Stimulated activated CD8-positive, alpha-beta memory T cell treated with anti-CD3 and anti-CD28 coated beads, Interleukin-7, amount 100 ng/mL, for 4 hours (primary cell): ENCODE measurements at places on chromosomes 1 and 21.

DNA sequence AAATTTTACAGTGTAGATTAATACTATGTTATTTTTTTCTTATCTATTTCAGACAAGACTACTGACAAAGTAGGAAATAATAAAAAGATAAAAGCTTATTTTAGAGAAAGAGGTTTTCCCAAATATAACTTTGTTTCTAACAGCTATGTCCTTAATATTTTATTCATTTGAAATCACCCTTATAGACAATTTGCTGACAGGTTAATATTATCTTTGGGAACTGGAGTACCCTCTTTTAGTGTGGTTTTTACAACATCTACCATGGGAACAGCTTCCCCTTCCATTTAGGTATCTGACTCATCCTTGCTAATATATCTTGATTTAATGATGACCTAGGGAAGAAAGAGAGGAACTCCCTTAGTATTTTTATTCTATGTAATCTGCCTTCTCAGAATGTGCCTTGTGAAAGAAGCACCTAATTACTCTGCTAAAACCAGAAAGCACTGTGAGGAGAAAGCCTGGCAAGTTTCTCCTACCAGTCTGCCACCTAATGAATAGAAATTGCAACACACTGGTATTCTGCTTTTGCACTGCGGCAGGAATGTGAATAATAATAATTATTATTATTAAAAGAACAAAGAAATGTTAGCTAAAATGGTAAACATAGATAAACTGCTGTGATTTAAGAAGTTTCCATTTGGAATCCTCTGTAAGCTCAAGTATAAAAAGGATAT lies 192.8 kb downstream of the PDE4B start:
- no peak for DNase-seq

GRCh38 chr1:55767171-55767570 lies 552.0 kb upstream of the USP24 start:
- no peak for DNase-seq

DNA sequence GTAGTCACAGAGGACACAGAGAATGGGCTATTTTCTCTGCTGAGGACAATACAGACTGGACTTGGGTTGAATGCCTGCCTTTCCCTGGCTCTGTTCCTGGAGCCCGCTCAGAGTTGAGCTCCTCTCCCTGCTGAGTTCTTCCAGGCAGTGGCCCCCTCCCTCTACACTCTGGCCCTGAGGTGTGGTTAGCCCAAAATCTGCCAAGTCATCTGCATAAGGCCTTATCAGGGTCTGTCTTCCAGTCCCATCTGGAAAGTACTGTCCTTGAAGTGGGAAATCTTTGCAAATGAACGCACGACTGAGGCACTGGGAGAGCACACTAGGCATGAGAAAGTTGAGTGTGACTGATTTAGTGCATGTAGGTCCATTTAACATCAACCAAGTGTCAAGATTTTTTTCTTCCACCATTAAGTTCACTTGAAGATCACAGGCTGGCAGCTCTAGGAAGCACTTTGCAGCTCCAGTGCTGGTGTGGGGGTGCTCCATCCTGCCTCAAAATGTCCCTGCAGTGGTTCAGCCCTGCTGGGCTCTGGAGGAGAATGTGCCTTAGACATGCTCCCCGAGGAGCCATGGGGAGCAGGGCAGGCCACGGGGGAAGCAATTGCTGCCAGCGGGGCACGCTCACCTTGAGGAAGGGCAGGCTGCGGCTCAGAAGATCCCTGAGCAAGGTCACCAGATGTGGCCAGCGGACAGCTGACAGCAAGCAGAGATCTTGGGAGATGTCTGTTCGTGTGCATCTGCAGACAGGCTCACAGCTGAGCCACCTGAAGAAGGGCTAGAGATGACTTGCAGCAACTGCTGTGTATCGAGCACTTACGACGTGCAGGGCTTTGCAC lies 41.5 kb downstream of the IER5 start:
- DNase-seq = no peak

GRCh38 chr1:50877641-50878040 lies 82.4 kb downstream of the FAF1 start:
- no peak for DNase-seq

- DNase-seq = no peak
These were observed 7.1 kb upstream of the ZNF697 start for GRCh38 chr1:119655154-119655553.

DNA sequence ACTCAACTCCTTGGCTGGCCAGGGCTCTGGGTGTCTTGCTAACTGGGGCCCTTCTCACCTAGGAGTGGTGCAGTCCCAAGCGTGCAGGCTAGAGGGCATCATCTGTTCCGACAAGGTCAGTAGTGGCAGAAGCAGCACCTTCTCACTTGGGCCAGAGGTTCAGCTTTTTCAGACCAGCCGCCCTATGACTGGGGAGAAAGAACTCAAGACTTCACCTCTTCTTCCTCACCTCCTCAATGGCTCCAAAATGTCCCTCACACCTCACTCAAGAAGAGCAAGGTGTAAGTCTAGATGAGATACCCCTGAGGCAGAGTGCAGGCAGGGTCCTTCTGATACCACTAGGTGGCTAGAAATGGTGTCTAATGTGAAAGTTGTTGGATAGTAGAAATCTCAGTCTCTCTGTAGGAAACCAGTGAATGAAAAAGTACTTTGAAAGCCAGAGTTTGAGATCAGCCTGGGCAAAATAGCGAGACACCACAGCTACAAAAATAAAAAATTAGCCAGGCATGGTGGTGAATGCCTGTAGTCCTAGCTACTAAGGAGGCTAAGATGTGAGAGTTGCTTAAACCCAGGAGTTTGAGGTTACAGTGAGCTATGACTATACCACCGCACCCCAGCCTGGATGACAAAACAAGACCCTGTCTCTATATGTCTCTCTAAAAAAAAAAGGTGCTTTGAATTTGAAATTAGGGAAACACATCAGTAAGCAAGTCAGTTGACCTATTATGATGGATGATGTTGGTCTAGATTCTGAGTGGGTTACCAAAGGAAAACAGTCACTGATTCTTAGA lies 8.6 kb upstream of the IL20 start:
- no peak for DNase-seq

DNA sequence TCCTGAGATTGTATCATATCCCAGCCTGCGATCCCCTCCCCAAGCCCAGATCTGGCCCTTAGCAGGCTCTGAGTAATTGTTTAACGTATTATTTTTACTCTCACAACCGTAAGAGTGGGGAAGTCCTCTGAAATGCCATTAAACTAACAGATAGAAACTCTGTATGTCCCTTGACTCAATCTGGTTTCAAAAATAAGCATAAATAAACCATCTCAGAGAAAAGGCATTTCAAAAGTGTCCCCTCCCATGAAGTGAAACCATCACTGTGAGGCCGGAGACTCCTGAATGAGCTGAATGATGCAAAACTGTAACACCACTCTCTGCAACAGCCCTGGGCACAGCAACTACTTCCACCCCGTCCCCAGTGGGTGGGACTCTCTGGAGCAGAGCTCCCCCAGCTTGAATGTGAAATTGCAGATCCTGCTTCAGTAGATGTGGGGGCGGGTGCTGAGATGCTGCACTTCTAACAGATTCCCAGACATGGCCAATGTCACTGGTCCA lies 104.1 kb downstream of the SYF2 start:
- DNase-seq = no peak

- DNase-seq = no peak
These were observed 16.4 kb upstream of the CPLANE2 start for GRCh38 chr1:16253332-16253922.

DNA sequence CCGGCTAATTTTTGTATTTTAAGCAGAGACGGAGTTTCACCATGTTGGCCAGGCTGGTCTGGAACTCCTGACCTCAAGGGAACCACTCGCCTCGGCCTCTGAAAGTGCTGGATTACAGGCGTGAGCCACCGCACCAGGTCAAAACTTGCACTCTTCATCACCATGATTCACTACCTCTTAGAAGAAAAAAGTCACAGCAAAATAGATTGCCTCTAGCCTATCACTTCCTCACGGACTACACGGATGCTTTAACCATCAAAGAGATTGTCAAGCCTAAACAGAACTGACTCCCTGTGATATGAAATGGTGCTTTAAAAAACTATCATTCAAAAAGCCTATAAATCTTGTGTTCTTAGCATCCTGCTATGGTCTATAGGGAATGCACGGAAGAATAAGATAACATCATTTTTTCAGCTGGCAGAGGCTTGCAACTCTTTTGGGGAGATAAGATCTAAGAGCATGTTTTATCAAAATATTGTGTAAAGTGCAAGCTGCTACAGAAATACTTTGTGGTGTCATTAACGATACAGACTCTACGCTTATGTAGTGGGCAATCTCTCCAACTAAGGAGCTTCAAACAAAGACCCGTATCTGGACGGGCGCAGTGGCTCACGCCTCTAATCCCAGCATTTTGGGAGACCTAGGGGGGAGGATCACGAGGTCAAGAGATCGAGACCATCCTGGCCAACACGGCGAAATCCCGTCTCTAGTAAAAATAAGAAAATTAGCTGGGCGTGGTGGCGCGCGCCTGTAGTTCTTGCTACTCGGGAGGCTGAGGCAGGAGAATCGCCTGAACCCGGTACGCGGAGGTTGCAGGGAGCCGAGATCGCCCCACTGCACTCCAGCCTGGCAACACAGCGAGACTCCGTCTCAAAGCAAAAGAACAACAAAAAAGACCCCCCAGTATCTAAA lies 966 bp downstream of the TFB2M start:
- DNase-seq = no peak

- no peak for DNase-seq
These were observed 745.6 kb upstream of the CXADR start for GRCh38 chr21:16767201-16767600.

- DNase-seq = no peak
These were observed 34.6 kb downstream of the NR5A2 start for GRCh38 chr1:200062143-200062542.

GRCh38 chr1:186139701-186140100 lies 235.4 kb downstream of the TPR start:
- no peak for DNase-seq

GRCh38 chr1:173253046-173253445 lies 45.9 kb upstream of the TNFSF4 start:
- DNase-seq = no peak

GRCh38 chr1:244444854-244445253 lies 6.9 kb downstream of the ADSS2 start:
- no peak for DNase-seq

- no peak for DNase-seq
These were observed 14.4 kb downstream of the STUM start for GRCh38 chr1:226562989-226563388.

DNA sequence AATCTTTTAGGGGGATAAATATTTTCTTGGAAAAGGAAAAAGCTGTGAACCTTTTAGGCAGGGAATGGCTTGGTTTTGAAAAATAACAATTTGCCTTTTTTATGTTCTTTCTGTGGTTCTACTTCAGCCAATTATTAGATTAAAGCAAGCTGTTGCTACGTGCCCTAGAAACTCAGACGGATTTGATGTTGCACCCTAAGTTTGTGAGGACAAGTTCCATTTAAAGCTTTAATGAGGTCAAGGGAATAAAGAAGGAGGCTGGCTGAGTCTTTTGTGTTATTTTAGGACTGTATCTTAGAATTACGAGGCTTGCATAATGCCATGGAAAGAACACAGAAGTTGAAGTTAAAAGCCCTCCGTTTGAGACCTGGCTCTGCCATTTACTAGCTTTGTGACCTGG lies 216.9 kb downstream of the NUF2 start:
- DNase-seq = no peak

DNA sequence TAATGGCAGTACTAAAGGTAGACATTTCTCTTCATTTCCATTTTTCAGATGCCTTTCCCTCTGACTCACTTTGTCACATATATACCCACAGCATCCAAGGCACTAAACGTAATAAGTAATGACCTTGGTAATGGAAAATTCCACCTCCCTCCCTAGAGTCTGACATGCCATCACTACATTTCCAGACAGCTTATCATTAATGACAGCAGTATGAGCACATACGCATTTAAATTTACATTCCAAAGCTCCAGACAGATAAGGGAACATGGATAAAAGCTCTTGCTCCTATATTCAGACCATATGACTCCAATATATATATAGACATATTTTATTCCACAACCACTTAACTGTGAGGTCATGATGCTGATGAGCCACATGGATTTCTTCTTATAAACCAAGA lies 191.7 kb upstream of the GORAB start:
- DNase-seq = no peak

- DNase-seq = no peak
These were observed 61.9 kb downstream of the SYF2 start for GRCh38 chr1:25170439-25170838.

GRCh38 chr21:28266061-28266460 lies 726.6 kb downstream of the LTN1 start:
- no peak for DNase-seq

GRCh38 chr1:39829791-39830533 lies 41.3 kb upstream of the BMP8B start:
- DNase-seq = no peak

- DNase-seq = no peak
These were observed 301.3 kb upstream of the B3GALT2 start for GRCh38 chr1:193487722-193488121.
